Stimulated activated CD8-positive, alpha-beta memory T cell treated with anti-CD3 and anti-CD28 coated beads, Interleukin-15, amount 100 ng/mL, for 4 hours (primary cell): ENCODE measurements at places on chromosomes 1 and 21.

- DNase-seq, result no peak
Observed at GRCh38 chr1:4894566-4894965, 240.2 kb downstream of the AJAP1 start.

DNA sequence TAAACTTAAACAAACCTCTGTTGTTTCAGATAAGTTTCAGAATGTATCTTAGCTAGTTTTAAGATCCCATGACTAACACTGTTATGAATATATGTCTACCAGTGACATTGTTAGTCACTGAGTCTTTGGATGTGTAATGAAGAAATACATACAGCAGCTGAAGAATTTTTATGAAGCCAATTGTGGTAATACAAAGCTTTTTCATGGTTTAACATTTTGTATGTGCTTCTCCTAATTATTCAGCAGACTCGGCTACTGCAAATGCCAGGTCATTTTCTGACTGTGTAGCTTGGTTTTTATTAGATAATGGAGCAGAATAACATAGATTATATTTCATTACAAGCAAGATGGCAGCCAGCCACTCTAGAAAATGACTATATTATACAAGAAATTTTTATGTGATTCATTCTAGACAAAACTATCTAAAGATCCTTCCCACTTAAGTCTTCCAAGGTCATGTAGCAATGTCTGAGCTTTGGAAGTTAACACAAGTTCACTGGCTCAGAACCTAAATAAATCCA, 147.8 kb downstream of the TNFSF18 start:
- DNase-seq, result no peak

GRCh38 chr1:168134132-168134531, 2.6 kb downstream of the GPR161 start:
- DNase-seq, result no peak

- DNase-seq, result no peak
Observed at GRCh38 chr1:200179781-200180160, 152.3 kb downstream of the NR5A2 start.

DNA sequence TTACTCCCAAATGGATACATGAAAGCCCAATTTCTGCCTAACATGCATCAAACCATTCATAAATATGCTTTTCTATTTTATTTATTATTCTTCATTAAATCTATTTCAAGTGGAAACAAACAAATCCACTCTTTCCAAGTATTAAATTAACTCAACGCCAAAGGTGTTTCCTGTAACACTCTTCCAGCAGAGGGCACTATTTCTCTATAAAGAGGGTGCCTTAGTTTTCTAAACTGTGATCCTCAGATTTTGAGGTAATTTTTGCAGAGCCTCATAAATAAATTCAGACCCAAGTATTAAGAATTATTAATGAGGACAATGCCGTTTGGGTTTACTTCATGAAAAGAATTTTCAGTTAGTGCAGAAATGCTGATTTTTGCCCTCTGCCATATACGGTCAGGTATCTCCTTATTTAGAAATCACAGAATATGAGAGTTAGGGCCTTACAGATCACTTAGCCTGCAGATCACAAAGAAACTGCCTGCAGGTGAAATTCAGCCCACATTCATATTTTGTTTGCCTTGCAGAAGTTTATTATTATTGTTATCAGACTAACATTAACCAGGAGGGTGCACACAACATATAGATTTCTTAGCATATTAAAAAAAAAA, 40.1 kb upstream of the MYSM1 start:
- no peak for DNase-seq

GRCh38 chr1:189084811-189085210, 1392.9 kb downstream of the BRINP3 start:
- DNase-seq, result no peak

DNA sequence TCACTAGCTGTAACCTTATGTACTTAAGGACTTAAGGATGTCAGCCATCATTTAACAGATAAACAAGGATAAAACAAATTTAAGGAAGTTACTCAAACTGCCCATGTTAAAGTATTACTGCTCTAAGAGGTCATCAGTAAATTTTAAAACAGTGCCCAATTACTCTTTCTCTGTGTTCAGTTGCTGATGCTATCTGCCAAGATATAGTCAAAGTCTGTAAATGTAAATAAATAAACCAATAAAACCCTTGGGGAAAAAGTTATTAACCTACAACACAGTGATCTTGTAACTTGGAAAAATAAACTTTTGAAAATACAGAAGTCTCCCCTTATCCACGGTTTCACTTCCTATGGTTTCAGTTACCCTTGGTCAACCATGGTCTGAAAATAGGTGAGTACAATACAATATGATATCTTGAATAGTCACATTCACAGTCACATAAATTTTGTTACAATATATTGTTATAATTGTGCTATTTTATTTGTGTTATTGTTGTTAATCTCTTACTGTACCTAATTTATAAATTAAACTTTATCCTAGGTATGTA, 501.8 kb downstream of the LMO4 start:
- DNase-seq, result no peak

DNA sequence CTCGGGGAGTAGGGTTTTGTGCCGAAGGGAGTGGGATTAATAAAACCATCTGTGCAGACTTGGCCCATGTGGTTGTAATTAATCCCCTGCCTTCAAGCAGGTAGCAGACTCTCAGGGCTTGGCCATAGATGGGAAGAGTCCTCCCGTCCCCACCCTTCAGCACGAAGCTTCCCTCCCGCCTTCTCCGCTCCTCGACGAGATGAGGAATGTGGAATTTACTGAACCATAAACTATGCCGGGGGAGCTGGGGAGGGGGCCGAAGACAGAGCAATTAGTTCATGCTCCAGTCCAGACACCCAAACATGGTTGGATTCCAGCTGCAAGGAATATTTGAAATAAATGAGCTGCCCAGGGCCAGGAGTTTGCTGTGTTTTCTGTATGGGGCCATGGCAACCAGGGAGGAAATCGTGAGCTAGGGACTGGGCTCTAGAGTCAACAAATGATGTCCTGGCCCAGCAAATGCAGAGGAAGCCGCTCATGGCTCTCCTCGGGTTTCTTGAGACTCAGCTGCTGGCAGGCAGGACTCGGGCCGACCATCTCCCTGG, 78.8 kb downstream of the SPSB1 start:
- no peak for DNase-seq
